ENCODE measurements at places on chromosomes 1 and 21. TPM values are rescaled to one million over a fixed set of nuclear protein-coding genes. Genes with fewer than 3 reads are reported as not detected.

GRCh38 chr1:180954005-180954800 is 41.5 kb downstream of the KIAA1614 start:
- DNase-seq: peak; percentile 84

GRCh38 chr1:166172106-166172505 is 5.3 kb upstream of the FAM78B start:
- no peak for DNase-seq

- DNase-seq: no peak
These were observed 74.2 kb downstream of the ATF6 start for GRCh38 chr1:161840363-161840762.

GRCh38 chr21:42892582-42892930 is 553 bp upstream of the NDUFV3 start:
- no peak for DNase-seq

GRCh38 chr1:232704694-232705680 is 75.1 kb upstream of the SIPA1L2 start:
- peak; percentile 67 for DNase-seq

DNA sequence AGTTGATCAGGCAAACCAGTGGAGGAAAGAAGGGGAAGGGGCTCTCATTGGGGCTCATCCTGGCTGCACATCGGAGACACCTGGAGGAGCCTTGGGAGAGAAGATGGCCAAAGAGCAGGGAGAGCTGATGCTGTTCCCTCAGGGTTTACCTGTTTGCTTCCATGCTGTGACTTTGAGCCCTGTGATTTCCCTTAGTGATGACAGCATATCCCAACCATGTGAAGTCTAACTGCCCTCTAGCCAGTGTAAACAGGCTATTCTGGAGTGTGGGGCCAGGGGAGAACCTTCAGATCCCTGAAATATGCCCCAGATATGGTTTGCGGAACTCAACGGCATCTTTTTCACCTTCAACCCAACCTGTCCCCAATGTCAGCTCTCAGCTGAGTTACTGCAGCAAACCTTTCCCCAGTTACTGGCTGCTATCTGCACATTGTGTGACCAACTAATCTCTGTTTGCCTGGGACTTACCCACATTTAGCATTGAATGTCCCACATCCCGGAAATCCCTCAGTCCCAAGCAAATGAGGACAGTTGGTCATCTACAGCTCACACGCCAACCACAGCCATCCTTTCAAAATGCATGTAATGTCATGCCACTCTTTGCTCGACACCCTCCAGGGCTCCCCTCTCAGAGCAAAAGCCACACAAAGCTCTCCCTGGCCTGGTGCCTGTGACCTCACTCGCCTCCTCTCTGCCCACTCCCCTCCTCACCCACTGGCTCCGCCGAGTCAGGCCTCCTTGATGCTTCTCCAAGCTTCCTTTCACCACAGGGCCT is 242.3 kb downstream of the KCNJ6 start:
- DNase-seq: no peak

DNA sequence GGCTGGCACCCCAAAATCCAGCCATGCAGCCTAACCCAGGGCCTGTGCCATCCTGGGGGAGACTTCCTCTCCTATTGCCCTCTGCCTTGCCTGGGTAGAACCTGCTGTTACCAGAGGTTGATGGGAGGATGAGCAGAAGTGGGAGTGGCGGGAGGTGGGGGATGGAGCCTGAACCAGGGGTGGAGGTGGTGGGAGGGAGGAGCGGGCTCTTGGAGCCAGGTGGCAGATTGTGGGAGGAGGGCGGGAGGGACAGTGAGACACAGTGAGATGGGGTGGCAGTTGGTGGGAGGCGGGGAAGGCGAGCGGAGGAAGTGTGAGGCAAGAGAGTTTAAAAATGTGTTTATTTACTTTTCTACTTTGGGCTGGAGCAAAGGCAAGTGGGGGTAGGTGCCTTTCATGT is 87.3 kb downstream of the KCNJ6 start:
- DNase-seq: no peak

GRCh38 chr1:25899792-25900191 is 6.4 kb downstream of the STMN1 start:
- no peak for DNase-seq

DNA sequence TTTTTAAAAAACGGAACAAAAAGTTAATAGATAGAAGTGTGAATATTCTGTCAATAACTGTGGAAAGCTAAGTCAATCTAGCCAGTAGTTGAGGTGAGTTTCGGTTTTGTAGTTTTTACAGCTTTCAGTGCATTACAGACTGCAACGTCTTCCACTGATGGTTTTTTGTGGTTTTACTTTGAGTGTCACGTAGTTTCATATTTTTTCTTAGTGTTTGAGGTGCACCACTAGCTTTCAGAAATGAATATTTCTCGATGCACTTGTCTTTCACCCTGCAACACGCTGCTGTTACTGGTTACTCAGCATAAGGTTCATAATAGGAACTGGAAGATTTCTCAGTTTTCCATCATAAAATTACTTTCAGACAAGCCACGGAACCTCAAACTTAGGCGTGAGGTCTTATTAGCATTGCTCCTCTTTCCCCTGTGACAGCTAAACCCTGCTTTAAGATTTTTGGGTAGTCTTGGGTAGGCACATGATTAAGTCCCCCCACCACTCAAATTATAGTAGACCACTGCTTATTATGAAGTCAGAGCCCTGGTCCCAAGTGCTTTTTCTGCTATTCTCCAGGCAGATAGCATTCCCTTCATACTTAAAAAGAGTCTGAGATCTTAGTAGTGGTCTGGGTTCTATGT is 1412.7 kb downstream of the KCNT2 start:
- no peak for DNase-seq

DNA sequence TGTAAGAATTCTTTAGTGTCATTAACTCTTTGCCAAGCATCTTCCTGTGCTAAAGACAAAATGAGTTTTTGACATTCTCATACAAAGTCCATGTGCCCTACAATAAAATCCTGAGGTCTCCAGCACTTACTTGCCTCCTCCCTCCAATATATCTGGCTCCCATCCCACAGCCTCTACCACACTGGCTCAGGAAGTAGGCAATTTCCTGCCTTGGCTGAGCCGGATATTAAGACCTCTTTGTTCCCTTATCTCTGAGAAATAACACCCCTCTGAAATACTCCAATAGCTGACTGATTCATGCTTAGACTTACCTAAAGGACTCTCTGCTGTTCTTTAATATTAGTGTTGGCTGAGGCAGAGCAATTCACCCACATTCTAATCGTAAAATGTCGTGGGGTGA is 37.6 kb upstream of the GORAB start:
- peak; percentile 35 for DNase-seq

DNA sequence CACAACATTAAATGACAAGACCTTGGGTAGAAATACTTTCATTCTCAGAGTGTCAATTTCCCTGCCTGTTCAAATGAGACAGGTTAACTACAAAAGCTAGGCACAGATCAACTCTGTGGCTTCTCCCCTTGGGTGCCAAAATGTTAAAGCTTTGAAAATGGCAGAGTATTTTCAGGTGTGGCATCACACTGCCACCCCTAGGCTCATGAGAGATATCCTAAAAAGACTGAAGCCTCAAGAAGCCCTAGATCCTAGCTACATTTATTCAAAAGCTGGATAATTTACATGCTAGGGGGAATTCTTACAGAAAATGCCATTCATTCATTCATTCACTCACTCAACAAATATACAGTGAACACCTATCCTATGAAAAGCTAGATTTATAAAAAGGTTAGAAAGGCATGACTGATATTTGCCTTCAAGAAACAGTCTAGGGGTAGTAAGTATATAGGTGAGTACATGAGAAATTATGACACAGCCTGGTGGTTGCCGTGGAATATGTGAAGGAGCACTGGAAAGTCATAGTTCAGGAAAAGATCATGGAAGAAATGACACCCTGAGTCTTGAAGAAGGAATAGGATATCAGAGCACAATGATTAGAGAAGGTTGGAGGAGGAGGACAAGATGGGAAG is 15.9 kb upstream of the RAB4A start:
- DNase-seq: peak; percentile 45

- no peak for DNase-seq
These were observed 57.9 kb upstream of the S1PR1 start for GRCh38 chr1:101178688-101179491.

DNA sequence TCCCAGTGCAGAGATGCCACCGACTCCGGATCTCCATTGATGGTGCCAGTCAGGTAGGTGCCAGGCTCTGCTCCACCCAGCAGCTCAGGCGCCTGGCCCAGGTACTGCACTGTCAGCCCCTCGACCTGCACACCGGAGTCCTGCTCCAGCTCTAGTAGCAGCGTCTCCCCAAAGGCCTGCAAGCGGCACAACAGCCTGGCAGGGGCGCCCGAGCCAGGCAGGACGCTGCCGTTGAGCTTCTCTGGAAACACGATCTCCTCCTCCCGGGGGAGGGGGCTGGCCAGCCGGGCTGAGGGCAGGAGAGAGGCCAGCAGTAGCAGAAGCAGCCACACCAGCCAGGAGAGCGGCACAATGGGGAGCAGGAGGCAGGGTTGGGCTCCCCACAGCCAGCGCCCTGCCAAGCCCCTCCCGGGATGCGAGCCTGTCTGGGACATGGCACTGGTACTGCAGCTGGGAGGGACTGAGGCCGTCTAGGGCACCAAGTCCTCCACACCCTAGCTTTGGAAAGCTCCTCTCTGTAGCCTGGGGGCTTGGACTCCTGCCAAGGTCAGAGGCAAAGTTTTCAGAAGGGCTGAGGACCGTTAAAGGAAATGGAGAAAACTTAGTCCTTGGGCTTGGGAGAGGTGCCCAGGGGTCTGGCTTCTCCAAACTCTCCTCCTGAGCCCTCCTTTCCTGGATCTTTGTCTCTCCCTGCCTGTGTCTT is 509 bp downstream of the ADAMTS4 start:
- peak; percentile 75 for DNase-seq

- DNase-seq: no peak
These were observed 89.5 kb downstream of the OLFM3 start for GRCh38 chr1:101907264-101907663.

DNA sequence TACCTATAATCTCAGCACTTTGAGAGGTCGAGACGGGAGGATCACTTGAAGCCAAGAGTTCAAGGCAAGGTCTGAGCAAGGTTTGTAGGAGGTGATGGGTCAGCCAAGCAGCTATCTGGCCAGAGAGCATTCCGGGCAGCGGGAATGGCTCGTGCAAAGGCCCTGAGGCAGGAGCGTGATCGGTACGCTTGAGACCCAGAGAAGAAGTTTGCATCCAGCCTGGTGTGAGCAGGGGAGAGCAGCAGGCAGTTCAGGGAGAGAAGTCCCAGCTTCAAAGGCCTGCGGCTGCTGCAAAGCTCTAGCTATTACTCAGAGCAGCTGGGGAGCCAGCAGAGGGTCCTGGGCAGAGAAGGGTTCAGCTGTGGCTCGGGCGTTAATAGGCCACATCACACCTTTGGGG is 5.1 kb upstream of the SRARP start:
- DNase-seq: no peak

GRCh38 chr1:95407131-95407885 is 173.3 kb downstream of the RWDD3 start:
- no peak for DNase-seq

DNA sequence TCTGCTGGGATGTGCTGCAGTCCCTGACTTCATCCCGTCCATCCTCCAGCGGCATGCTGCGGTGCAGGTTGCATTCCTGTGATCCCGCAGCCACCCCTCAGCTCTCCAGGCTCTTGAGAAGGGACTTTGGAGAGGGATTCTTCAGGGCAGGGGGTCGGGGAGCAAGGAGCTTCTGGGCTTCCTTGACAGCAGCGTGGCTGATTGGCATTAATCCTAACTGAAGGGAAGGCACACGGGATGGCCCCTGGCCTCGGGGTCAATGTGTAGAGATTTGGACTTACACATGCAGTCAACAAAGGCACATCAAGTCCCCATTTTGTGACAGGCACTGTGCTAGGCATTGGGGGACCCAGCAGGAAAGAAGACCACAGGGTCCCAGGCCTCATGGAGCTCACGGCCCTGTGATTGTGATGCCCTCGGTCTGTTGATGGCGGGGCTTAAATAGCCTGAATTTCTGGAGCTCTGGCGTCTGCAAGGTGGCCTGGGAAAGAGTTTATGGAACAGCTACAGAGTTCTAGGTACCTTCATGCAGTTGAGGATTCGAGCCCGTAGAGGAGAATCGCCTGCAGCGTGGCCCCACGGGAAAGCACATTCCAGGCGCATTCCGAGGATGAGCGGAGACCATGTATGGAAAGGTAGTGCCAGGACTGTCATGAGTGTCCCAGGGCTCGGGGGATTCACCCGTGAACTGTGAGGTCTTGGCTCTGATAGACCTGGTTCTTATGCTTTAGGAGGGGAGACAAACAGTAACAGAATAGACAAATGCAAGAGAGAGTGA is 20.1 kb downstream of the PSEN2 start:
- no peak for DNase-seq

GRCh38 chr1:196440711-196441110 is 167.5 kb downstream of the KCNT2 start:
- DNase-seq: no peak

DNA sequence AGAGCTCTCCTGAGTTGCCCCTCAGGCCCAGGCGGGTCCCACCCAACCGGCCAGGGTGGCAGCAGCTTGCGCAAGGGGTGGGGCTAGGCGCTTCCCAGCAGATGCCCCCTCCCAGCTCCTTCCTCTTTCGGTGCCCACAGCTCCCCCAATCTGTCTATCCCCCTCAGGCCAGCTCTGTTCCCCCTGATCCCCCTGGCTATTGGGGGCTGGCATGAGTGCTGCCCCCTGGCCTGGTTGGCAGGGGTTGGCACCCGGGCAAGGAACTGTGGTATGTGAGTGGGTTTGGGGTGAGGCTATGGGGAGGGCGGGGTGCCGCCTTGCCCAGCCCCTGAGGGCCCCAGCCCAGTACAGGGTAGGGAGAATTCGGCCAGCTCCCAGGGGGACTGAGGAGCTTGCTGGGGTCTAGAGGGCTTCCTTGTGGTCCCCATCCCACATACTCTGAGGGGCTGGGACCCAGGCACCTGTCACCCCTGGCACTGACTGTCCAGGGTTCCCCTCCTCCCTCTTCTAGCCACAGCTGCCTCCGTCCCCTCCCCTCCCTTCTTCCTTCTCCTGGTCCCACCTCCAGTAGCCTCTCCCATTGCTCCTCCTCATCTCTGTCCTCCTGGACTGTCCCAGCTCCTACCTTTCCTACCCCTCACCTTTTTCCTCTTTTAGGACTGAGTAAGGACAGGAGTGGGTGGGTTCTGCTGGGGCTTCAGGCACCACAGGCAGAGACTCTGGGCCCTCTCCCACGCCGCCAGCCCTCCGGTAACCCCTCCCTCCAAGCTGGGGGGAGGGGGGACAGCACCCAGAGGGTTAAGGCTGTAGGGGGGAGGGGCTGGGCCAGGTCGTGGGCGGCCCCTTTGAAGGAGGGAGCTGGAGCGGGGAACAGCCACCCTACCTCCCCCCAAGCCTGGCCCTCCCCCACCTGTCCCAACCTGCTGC is 5.7 kb downstream of the ZBTB7B start:
- DNase-seq: no peak

- no peak for DNase-seq
These were observed 6.9 kb upstream of the FBLIM1 start for GRCh38 chr1:15751717-15752116.

GRCh38 chr1:98949621-98950020 is 55.0 kb downstream of the PLPPR5 start:
- DNase-seq: no peak

Gene AKNAD1
- 0.22 TPM for polyA plus RNA-seq

Gene AIRE
- polyA plus RNA-seq: not detected

Gene RFX5
- polyA plus RNA-seq: 29.0 TPM

Gene KCND3
- 1.8 TPM for polyA plus RNA-seq

Gene NT5C1A
- polyA plus RNA-seq: not detected

Gene SEC16B
- polyA plus RNA-seq: 2.6 TPM

Gene HPCAL4
- 0.08 TPM for polyA plus RNA-seq

Gene BLACAT1
- 0.61 TPM for polyA plus RNA-seq

Gene TGFB2
- polyA plus RNA-seq: 1.9 TPM

Gene PEAR1
- 10.7 TPM for polyA plus RNA-seq

Data from lung (tissue), 17 donors.